ENCODE measurements at places on chromosomes 5 and 9.

DNA sequence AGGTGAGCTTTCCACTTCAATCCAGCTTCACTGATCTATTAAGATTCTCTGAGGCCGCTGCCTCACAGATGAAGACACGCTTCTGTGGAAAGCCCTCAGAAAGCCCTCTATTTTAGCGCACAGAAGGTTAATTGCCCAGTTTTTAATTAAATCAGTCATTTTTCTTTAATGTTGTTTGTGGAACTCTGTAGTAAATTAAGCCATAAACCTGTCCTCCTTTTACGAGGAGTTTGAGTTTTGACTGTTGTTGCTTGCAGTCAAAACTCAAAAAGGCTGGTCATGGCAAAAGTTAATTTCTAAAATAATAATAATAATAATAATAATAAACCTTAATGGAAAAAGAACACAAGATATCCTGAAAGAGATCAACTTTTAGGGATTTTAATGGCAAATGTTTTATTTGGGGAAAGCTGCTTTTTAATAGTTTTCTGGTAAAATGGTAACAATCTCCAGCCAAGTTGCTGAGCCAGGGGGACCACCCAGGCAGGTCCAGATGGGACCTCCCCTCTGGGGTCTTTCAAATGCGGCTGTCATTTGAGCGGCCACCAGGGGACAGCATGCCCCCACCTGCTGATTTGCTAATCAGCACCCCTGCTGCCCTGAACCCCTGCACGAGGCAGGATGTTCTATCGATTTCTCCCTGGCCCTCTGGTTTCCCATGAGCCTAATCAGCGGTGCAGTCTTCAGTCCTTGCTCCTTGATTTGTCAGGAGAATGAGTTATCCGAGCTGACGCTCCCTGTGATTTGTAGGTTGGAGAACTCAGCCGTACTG lies 247.2 kb downstream of the FSTL4 start:
- DNase-seq: no peak

GRCh38 chr5:1033178-1033577 lies 24.6 kb downstream of the NKD2 start:
- no peak for DNase-seq

- DNase-seq: no peak
These were observed 340.0 kb upstream of the EDIL3 start for GRCh38 chr5:84724683-84725082.

- no peak for DNase-seq
These were observed 24.6 kb downstream of the BICD2 start for GRCh38 chr9:92740009-92740408.

GRCh38 chr9:96080364-96080763 lies 204.9 kb downstream of the ERCC6L2 start:
- no peak for DNase-seq

GRCh38 chr9:38384990-38385848 lies 7.3 kb upstream of the ALDH1B1 start:
- DNase-seq: no peak
